ENCODE measurements at places on chromosomes 4 and X. TPM values are rescaled to one million over a fixed set of nuclear protein-coding genes. Genes with fewer than 3 reads are reported as not detected.

- no peak for DNase-seq
Measured at GRCh38 chr4:123977641-123978081, 581.1 kb downstream of the SPRY1 start.

GRCh38 chr4:184413261-184414046, 60.9 kb downstream of the IRF2 start:
- DNase-seq: no peak

- no peak for DNase-seq
Measured at GRCh38 chrX:73366696-73367095, 80.2 kb upstream of the CDX4 start.

GABRA4 gene
- not detected for total RNA-seq

DNA sequence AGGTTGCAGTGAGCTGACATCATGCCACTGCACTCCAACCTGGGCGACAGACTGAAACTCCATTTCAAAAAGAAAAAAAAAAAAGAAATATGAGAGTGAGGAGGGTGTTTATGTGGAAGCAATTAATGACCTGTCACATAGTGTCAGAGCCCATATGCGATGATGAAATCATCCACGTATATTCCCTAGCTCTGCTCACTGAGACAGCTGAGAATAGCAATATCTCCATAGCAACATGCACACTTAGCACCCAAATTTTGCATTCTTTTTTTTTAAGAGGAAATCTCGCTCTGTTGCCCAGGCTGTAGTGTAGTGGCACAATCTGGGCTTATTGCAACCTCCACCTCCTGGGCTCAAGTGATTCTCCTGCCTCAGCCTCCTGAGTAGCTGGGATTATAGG, 31.5 kb upstream of the OPHN1 start:
- DNase-seq: no peak

DNA sequence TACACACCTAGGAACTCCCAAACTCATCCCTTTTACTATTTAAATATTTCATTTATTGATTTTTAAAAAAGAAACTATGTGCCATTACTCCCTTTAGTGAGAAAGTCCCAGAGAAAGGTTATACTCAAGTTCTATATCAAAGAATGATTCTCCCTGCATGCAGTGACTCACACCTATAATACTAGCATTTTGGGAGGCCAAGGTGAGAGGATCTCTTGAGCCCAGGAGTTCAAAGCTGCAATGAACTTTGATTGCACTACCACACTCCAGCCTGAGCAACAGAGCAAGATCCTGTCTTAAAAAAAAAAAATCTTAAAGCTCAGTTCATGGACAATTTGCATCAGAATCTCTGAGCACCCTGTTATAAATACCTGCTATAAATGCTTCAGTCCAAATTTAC, 9.2 kb upstream of the RBPJ start:
- no peak for DNase-seq

GRCh38 chr4:8276358-8277240, 7.0 kb downstream of the HTRA3 start:
- no peak for DNase-seq

ZBTB49 gene
- total RNA-seq: 5.8 TPM

ATP2B3 gene
- not detected for total RNA-seq

DNA sequence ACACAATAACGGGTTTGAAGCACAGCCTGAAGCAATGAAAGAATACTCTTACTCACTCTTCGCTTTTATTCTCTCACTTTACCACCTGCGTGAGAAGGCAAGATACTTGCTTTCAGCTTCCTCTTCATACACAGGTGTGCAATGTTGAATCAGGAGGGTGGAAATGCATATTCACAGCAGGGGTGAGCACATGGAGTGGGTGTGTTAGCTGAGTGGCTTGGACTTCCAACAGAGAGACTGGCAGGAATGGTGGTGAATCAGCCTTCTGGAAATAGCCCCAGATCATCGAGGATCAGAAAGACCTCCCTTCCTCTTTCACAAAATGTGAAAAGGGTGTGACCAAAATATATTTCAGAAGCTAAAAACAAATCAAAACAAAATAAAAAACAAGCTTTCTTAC, 521.2 kb downstream of the STIM2 start:
- DNase-seq: no peak

TRAPPC11 gene
- 47.3 TPM for total RNA-seq

DNA sequence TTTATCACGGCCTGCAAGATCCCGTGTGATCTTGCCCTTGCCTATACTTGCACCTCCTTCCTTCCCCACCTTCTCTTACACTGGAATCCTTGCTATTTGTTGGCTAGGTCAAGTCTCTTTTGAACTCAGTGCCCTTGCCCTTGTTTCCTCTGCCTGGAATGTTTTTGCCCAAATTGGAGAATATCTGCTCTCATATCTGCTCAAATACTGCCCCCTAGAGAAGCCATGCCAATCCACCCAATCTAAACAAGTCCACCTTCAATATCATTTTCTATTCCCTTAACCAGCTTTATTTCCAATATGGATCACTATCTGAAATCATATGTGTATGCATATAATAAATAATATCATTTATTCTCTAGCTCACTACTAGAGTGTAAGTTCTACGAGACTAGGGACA, 1044.2 kb upstream of the FTHL17 start:
- DNase-seq: peak; percentile 44

ETDA gene
- not detected for total RNA-seq

MAGEA1 gene
- total RNA-seq: 2.2 TPM

DNA sequence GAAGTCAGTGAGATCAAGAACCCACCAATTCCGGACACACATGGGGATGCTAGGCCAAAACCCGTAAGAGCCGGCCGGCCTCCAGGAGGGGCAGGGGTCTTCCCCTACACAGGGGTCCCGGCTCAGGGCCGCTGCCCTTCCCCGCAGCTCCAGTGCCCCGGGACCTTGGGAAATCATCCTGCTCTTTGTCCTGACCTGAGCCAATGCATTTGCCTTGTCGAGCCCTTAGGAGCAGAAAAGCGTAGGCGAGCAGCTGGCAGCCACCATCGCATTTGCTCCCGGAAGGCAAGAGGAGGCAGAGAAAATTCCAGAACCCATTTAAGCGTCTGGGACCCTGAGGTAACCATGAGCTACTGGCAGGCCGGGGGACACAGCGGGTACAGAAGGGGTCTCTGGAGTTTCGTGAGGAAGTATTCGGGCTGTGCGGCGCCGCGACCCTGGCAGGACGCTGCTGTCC, 7.4 kb upstream of the TNIP2 start:
- DNase-seq: no peak

- DNase-seq: peak; percentile 9
Measured at GRCh38 chrX:23435108-23435507, 100.5 kb downstream of the PTCHD1 start.

VCX3B gene
- not detected for total RNA-seq
